GM12878 (cell line): ENCODE measurements at places on chromosomes 12 and 14. TPM values are rescaled to one million over a fixed set of nuclear protein-coding genes. Genes with fewer than 3 reads are reported as not detected.

The CYP46A1 gene
- 0.06 and 0.11 TPM in 2 replicates for polyA plus RNA-seq

The TTLL5 gene
- polyA plus RNA-seq, result 21.4 and 25.9 TPM in 2 replicates

The RNASE1 gene
- polyA plus RNA-seq, result not detected in 2 replicates

The METAP2 gene
- 58.4 and 66.3 TPM in 2 replicates for polyA plus RNA-seq

The IL31 gene
- polyA plus RNA-seq, result not detected in 2 replicates

The CAPS2 gene
- 3.0 and 4.2 TPM in 2 replicates for polyA plus RNA-seq

The MYF6 gene
- polyA plus RNA-seq, result not detected in 2 replicates

The GLT1D1 gene
- 3.8 and 4.1 TPM in 2 replicates for polyA plus RNA-seq
